ENCODE measurements at places on chromosomes 4 and X. TPM values are rescaled to one million over a fixed set of nuclear protein-coding genes. Genes with fewer than 3 reads are reported as not detected.

GRCh38 chr4:73406548-73406875 lies 2.4 kb downstream of the ALB start:
- H3K4me3 ChIP-seq: no peak overlapping the region
- no peak overlapping the region for H3K27ac ChIP-seq
- no peaks in the 10 kb centered on the region for H3K27me3 ChIP-seq

DNA sequence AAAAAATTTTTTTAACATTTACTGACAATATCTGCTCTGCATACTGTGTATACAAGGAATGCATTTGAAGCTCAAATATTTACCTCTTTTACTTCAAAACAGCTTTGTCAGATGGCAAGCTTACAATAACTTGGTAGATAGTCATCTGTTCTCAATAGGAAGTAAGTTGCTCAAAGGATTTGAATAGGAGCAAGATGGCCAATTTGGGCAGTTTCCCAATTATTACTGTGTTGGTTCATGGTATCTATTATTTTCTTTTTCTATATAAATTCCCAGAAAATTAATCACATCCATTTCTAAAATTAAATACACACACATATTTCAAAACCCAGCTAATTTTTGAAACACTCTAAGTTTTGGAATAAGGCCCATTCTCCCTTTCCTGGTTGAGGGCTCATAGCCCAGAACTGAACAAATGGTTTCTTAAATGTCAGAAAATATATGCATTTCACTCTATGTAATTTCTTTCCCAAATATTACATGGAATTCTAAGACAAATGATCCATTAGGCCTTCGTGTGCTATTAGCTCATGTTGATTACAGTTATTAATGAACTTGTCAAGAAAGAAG lies 60.2 kb upstream of the BLTP1 start:
- H3K36me3 ChIP-seq: no peaks in the 10 kb centered on the region
- H3K27ac ChIP-seq: no peak overlapping the region
- no peaks in the 10 kb centered on the region for H3K27me3 ChIP-seq
- H3K4me1 ChIP-seq: no peaks in the 10 kb centered on the region
- no peak overlapping the region for H3K4me3 ChIP-seq

GRCh38 chrX:11321986-11322385 lies 28.8 kb downstream of the AMELX start:
- no peak overlapping the region for H3K27ac ChIP-seq
- H3K4me1 ChIP-seq: no peaks in the 10 kb centered on the region
- no peak overlapping the region for H3K4me3 ChIP-seq

GRCh38 chr4:38563707-38564495 lies 100.1 kb upstream of the KLF3 start:
- H3K4me3 ChIP-seq: no peak overlapping the region
- H3K27ac ChIP-seq: peak overlapping the region; percentile 30
- no peaks in the 10 kb centered on the region for H3K36me3 ChIP-seq
- DNase-seq: no peak
- H3K4me1 ChIP-seq: no peaks in the 10 kb centered on the region
- H3K27me3 ChIP-seq: no peaks in the 10 kb centered on the region

GRCh38 chrX:121455890-121456289 lies 408.5 kb downstream of the GLUD2 start:
- no peaks in the 10 kb centered on the region for H3K27me3 ChIP-seq
- H3K36me3 ChIP-seq: no peaks in the 10 kb centered on the region
- DNase-seq: no peak
- no peaks in the 10 kb centered on the region for H3K4me1 ChIP-seq
- H3K4me3 ChIP-seq: no peak overlapping the region

GRCh38 chr4:40493160-40493559 lies 136.5 kb downstream of the RBM47 start:
- H3K36me3 ChIP-seq: peaks cover 6% of the 10 kb centered on the region
- H3K4me1 ChIP-seq: peaks cover 18% of the 10 kb centered on the region
- H3K27me3 ChIP-seq: no peaks in the 10 kb centered on the region
- H3K4me3 ChIP-seq: no peak overlapping the region

DNA sequence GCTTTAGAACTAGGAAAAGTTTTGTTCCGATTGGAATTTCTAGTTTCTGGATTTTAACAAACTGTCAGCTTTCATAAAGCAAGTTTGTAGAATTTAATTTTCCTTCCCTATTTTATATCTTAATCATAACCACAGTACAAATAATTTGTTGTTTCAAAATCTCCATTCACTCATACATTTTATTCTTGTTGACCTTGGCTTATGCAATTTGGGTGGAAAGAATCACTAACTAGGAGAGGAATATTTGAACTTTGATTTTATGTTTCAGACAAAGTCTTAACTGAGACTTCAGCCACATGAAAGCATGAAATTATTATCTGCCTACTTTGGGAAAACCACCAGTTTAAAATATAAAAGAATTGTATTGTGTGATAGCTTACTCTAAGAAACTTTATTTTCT lies 427.9 kb downstream of the SPRY1 start:
- H3K4me1 ChIP-seq: no peaks in the 10 kb centered on the region
- H3K36me3 ChIP-seq: no peaks in the 10 kb centered on the region
- DNase-seq: no peak
- H3K27me3 ChIP-seq: no peaks in the 10 kb centered on the region

DNA sequence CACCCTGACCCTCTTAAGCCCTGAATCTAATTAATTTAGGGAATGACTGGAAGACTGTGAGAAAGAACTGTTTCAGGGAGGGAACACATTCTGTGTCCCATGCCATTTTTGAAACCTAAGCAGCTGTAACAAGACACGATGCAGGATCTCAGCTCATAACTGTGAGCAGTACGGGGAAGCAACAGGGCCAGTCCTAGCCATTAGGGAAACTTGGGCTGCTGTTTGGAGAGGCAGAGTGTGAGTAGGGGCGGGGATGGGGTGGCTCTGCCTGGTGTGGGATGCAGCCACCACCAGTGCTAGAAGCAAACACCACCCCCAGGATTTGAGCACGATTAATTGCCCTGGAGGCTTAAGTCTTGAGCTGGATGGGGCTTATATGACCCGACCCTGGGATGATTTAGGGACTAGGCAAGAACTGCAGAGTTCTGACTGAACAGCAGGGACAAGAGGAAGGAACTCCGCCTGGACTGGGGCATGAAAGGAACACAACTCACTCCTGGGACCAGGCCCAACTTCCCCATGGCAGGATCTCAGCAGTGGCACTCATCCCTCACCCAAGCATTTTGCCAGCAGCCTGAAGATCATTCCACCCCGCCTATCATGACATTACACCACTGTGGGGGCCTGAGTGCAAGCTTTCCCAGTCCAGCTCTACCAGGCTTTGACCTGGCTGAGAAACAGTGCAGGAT lies 43.1 kb downstream of the ATRX start:
- H3K36me3 ChIP-seq: no peaks in the 10 kb centered on the region
- DNase-seq: no peak
- no peaks in the 10 kb centered on the region for H3K27me3 ChIP-seq
- H3K4me3 ChIP-seq: no peak overlapping the region

DNA sequence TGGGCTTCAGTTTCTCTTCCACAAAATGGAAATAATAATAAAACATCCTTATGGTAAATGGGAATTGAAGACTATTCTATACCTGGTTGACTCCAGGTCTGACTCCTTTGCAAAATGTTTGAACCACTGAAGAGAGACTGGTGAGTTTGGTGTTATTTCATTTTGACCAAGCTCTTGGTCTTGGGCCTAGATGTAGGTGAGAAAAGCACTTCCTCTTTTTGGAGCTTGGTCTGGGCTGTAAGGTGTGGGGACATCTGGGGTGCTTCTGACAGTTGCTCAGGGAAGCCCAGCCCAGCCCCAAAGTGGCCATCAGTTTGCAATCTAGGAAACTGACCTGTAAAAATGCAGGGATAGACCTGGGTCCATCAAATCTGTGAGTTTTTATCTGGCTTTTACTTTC lies 26.8 kb upstream of the SOD3 start:
- H3K27me3 ChIP-seq: no peaks in the 10 kb centered on the region
- no peak for DNase-seq
- no peak overlapping the region for H3K4me3 ChIP-seq
- no peaks in the 10 kb centered on the region for H3K4me1 ChIP-seq
- H3K27ac ChIP-seq: no peak overlapping the region

GRCh38 chr4:156000491-156000890 lies 46.8 kb upstream of the CTSO start:
- H3K4me1 ChIP-seq: no peaks in the 10 kb centered on the region
- no peak for DNase-seq
- no peak overlapping the region for H3K4me3 ChIP-seq
- H3K36me3 ChIP-seq: no peaks in the 10 kb centered on the region
- no peaks in the 10 kb centered on the region for H3K27me3 ChIP-seq

GRCh38 chrX:11908371-11908770 lies 150.3 kb downstream of the MSL3 start:
- no peaks in the 10 kb centered on the region for H3K27me3 ChIP-seq
- no peaks in the 10 kb centered on the region for H3K36me3 ChIP-seq
- no peak overlapping the region for H3K4me3 ChIP-seq
- no peak overlapping the region for H3K27ac ChIP-seq

GRCh38 chr4:684623-685327 lies 4.2 kb downstream of the SLC49A3 start:
- no peak overlapping the region for H3K4me3 ChIP-seq
- peaks cover 30% of the 10 kb centered on the region for H3K4me1 ChIP-seq
- no peaks in the 10 kb centered on the region for H3K36me3 ChIP-seq
- no peak overlapping the region for H3K27ac ChIP-seq
- H3K27me3 ChIP-seq: no peaks in the 10 kb centered on the region
- no peak for DNase-seq

- H3K27me3 ChIP-seq: no peaks in the 10 kb centered on the region
- no peak for DNase-seq
- no peak overlapping the region for H3K27ac ChIP-seq
- no peak overlapping the region for H3K4me3 ChIP-seq
- no peaks in the 10 kb centered on the region for H3K36me3 ChIP-seq
- H3K4me1 ChIP-seq: no peaks in the 10 kb centered on the region
Observed at GRCh38 chr4:133694416-133694815, 507.2 kb downstream of the PABPC4L start.

The NKAP gene
- total RNA-seq: 7.7 TPM

The GPC3 gene
- 43.0 TPM for total RNA-seq

The MAGEB2 gene
- 0.16 TPM for total RNA-seq

The RCHY1 gene
- 40.2 TPM for total RNA-seq

The NALF2 gene
- total RNA-seq: 2.0 TPM

The DRP2 gene
- 0.16 TPM for total RNA-seq

The MBNL3 gene
- 34.5 TPM for total RNA-seq

The CDS1 gene
- total RNA-seq: 18.8 TPM

The IDH3G gene
- total RNA-seq: 62.1 TPM

The MORF4L2 gene
- total RNA-seq: 250 TPM
